Brain (organoid and tissue), 16 donors: ENCODE measurements at places on chromosomes 3 and 15.
A peak's percentile ranks its signal among the peaks of the same experiment; 100 is the strongest.

DNA sequence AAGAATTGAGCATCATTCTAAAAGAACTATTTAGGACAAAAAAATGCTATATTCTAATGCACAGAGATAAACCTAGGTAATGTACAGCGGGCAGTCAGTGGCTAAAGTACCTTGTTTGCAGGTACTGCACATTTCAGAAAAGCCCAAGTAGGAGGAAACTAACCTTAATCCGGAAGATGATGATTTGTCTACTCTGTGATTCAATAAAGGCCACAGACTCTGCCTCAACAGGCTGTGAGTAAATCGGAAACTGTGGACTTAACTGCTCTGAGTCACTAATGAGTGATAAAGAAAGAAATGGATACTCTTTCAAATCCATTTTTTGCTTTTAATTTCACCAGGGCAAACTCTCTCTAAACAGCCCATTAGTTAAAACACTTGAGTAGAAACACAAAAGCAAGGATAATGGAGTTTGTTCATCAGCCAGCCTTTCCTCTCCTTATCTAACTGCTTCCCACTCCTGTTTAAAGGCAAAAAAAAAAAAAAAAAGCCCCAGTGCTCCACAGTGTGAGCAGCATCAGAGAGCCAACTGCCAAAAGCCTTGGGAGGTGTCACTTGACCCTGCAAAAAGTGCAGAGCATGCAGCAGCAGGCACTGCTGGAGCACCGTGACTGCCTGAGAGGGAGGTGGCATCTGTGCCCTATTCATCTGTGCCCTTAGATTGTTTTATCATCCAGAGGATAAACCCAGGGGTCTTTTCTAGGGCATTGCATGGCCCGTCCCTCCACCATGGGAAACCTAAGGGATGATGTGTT, 187.7 kb downstream of the SATB1 start:
- DNase-seq, result peak; percentile 47

GRCh38 chr15:25677719-25678499, 185.2 kb downstream of the ATP10A start:
- no peak for DNase-seq

- no peak for DNase-seq
These were observed 45.1 kb downstream of the CMTM7 start for GRCh38 chr3:32436816-32437189.

DNA sequence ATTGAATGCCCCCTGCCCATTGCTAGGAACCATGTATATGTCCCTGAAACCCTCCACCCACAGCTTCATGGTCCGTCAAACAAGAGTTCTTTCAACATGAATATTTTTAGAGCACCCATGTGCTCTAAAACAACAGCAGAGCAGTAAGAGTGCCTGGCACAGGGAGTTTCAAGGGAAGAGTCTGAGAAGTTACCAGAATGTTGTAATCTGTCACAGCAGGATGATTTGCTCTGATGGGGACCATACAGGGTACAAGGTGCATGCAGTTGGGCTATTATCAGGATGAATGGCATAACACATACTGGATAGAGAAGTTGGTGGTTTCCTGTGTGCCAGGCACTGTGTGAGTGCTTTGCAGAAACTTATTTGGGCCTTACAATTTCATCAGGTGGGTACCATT, 27.8 kb upstream of the FLNB start:
- DNase-seq, result no peak

GRCh38 chr3:46283881-46284450, 41.7 kb downstream of the CCR3 start:
- no peak for DNase-seq

DNA sequence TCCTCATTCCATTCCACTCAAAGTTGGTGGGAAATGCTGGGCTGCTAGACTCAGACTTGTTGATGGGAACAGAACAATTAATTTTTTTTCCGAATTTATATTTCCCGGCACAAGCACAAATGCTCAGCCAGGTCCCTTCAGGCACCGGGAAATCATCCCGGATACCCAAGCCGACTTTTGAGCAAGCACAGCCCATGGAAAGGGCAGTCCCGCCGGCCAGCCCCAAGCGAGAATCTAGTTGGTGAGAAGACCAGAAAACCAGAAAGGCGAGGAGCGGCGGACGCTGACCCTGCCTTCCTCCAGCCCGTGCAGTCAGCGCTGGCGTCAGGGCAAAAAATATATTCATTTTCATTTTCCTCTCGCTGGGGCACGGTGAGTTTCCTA, 763 bp upstream of the ZIC4 start:
- DNase-seq, result peak; percentile 69

- DNase-seq, result no peak
These were observed 147.7 kb downstream of the CD47 start for GRCh38 chr3:107942951-107943749.

DNA sequence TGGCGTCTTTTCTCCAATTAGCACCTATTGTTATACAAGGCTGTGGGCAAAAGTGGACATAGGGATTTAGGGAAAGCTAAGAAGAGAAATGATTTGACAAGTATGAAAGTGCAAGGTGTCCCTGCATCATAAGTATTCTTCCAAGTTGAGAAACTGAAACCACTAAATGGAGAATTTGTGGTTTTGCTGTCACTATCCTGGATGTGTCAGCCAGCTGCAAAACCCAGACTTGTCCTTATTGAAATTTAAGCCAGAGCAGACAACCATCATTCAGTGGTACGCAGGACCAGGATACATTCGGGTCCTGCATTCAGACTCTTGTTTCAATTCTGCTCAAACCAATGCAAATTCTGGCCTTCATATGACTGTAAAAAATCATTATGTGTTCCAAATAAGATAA, 384.8 kb upstream of the TGFBR2 start:
- DNase-seq, result no peak

- no peak for DNase-seq
These were observed 45.9 kb upstream of the TMEM115 start for GRCh38 chr3:50405249-50405648.

GRCh38 chr15:31245135-31245689, 81.4 kb upstream of the KLF13 start:
- DNase-seq, result no peak

GRCh38 chr3:183591881-183592521, 36.5 kb upstream of the KLHL6 start:
- no peak for DNase-seq

DNA sequence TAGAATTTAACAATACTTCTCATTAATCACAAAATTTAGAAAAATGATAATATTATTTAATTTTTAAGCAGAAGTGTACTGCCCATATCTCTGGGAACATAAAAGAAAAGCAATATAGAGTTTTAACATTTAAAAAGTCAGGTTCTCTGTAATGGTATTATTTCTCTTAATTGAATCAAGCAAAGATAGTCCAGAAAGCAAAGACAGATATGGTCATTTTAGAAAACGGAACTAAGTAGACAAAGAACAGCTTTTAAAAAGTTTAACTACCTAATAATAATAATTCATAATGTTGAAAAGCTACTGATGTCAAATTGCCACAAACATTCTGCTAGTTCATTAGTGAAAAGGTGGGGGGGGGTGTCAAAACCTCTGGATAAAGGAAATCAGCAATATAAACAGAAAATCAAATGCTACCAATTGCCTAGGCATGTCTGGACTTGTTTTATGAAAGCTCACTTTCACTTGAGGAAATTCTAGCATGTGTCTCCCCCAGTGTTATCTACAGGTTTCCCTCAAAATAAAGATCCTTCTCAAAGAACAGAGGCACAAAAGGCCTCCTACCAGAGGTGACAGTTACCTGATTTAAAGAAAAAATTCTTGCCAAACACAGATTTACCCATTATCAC, 1.7 kb downstream of the ZMAT3 start:
- no peak for DNase-seq

GRCh38 chr3:125211523-125212090, 941 bp downstream of the SLC12A8 start:
- no peak for DNase-seq

GRCh38 chr3:3836845-3837244, 37.6 kb downstream of the LRRN1 start:
- DNase-seq, result no peak

GRCh38 chr3:118262800-118263402, 771.7 kb downstream of the IGSF11 start:
- DNase-seq, result no peak

DNA sequence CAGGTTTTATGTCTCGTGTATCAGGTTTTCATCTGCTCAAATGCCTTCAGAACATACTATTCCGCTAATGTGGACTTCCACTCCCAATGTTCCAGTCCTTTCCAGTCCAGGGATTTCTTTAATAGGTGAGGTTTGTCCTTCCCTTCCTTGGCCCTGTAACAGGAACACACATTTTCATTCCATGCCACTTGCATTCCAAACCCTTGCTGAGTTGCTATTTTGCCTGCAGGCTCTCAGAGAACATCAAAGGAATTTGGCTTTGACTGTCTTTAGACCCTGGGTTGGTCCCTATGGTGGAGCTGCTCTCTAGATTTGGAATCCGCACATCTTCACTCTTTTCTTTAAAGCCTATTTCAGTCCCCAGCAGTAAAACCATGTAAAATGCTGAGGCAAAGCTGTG, 12.3 kb upstream of the ALCAM start:
- no peak for DNase-seq

GRCh38 chr3:115062412-115062956, 84.6 kb downstream of the ZBTB20 start:
- no peak for DNase-seq

- no peak for DNase-seq
These were observed 105.6 kb upstream of the HES1 start for GRCh38 chr3:194030372-194030771.

DNA sequence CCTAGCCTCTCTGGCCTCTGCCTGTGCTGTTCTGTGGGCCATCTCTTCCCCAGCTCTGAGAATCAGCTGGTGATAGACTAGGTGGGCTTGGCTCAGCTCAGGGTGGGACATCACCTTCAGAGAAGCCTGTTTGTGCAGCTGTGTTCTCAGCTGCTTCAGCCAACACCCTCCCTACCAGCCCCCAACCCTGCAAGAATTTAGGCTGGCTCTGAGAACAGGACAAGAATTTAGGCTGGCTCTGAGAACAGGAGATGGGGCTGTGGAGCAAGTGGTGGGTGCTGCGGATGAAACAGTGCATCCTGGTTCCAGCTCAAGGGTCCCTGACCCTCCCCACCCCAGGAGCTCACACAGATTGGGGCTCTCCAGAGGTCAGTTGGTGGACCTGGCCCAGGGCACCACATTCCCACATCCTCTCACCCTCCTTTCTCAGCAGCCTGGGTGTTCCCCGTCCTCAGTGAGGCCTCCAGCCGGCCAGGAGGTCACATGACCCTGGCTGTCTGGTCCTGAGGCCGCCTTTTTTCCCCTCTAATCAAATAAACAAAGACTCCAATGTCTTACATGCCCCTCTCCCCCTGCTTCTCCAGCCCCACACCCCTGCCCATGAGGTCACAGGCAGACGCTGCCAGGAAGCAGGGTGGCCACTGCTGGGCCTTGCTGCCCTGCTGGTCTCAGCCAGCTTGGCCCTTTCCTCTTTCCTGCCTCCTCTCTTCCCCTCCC, 14.9 kb downstream of the PLEKHO2 start:
- DNase-seq, result peak; percentile 9

DNA sequence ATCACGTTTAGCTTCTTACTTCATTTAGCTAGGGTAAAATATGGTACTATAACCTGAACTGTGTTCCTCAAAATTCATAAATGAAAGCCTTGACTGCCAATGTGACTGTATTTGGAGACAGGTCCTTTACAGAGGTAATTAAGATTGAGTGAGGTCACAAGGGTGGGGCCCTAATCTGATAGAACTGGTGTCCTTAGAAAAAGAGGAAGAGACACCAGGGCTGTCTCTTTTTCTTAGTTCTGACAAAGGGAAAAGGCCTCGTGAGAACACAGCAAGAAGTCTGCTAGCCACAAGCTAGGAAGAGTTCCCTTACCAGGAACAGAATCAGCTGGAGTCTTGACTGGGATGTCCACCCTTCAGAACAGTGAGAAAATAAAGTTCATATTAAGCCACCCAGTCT, 162.7 kb downstream of the GMNC start:
- DNase-seq, result no peak

DNA sequence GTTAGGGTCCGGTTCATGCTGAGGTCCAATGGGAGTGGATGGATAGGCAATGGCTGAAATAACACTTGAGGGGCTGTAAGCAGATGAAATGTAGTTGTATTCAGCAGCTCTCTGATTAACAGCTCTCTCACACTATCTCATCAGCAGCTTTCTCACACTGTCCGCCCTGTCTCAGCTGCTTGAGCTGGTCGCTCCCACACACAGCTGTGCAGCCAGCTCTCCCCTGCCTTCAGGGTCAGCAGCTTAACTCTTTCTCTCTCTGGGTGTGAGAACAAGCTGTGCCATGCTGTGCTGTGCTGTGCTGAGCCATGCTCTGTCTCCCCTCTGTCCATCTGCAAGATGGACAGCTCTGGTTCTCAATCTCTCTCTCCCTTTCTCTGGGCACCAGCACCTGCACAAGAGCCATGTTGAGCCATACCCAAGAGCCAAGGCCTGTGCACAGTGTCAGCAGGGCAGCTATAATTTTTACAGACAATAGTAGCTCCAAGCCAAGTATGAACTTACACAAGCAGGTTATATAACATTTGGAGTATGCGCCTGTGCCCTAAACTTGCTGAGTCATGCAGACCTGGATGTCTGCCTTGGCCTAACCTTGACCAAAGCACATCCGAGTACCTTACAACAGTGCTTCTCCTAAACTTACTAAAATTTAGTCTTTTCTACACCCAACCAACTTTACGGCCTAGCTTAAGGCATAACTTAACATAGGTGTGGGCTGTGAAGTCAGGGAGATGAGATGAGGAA, 291.3 kb upstream of the TRIM42 start:
- peak; percentile 11 for DNase-seq

DNA sequence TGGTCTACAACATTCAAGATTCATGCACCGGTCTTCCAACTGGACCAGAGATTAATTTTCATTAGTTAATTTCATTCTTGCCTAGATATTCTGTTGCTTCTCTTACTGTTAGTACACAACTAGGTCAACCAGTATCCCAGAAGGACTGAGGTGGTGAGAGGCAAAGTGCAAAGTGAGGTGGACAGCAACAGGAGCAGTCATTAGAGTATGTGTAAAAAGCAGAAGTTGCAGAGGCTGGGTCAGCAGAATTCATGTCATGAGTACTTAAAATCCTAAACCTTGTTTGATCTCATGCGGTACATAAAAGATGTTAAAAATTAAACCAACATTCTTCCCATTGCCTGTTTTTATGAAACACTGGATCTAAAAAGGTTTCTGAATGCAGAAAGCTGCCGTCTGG, 46.7 kb downstream of the PARP14 start:
- DNase-seq, result no peak

DNA sequence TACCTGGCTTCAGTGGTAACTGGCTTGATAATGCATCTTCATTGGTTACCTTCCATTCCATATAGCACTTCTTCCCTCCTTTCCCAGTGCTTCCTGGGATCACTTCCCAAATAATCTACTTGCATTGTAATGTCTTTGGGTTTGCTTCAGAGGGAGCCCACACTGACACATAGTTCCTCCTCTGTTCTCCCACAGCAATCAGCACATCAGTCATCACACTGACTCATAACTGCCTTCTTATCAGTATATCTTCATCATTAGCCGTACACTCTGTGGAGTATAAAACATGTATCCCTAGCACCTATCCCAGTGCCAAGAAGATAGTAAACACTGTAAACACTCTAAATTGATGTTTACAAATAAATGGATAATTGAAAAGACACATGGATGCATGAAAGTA, 91.4 kb upstream of the SCN10A start:
- no peak for DNase-seq
